HT1080 (cell line): ENCODE measurements at places on chromosomes 3 and 15. TPM values are rescaled to one million over a fixed set of nuclear protein-coding genes. Genes with fewer than 3 reads are reported as not detected.

ZNF80 gene
- total RNA-seq: not detected in 2 replicates

DNA sequence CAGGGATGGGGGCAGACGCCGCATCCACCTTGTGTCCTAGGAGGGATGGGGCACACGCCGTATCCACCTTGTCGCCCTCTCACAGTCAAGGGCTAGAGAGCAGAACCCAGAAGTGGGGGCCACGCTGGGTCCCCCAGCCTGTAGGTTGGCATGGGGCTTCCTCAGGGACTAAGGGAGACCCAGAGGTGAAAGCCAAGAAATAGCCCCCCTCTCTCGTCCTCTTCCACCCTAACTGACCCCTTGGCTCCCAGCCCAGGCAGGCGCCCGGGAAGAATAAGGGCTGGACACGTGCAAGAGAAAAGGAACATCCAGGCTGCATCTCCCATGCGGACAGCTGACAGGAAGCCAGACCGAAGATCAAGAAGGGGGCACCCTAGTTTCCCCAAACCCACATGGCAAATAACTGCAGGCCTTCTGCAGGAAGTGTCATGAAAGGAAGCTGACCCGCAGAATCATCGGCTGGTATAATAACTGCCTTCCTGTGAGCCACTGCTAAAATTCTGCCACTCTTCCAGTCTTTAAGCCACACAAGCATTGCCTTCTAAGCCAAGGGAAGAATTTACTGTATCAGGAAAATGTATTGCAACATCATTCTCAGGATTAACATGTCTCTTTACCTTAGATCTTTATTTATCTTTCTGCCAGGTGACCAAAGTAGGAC, 38.5 kb upstream of the TFRC start:
- DNase-seq: no peak

GRCh38 chr3:72301779-72302178, 516.8 kb upstream of the PROK2 start:
- no peak for DNase-seq

TMEM40 gene
- not detected in 2 replicates for total RNA-seq

- DNase-seq: peak; percentile 40
Observed at GRCh38 chr3:180277041-180277440, 240.3 kb upstream of the PEX5L start.

UACA gene
- 38.9 and 56.1 TPM in 2 replicates for total RNA-seq

AADACL2 gene
- not detected in 2 replicates for total RNA-seq

- DNase-seq: no peak
Observed at GRCh38 chr15:25181293-25182097, 226.7 kb downstream of the SNRPN start.

DNA sequence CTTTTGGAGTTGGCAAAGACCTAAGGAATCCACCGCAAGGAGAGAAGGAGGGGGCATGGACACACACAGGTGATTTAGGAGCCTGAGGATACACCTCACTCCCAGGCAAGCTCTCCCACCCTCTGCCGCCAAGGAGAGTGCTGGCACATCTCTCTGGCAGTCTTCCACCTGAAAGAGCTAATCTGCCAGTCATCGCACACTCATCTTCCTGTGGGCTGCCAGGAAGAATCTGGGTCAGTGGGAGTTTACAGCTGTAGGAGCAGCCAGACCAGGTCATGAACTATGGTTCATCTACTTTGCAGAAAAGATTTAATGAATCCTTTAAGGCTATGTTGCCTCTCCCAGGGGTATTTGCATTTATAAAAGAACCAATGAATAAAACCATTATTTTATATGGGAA, 170.6 kb upstream of the TSC22D2 start:
- DNase-seq: peak; percentile 96
